Peyer's patch (tissue), 4 donors: ENCODE measurements at places on chromosomes 3 and 15. TPM values are rescaled to one million over a fixed set of nuclear protein-coding genes. Genes with fewer than 3 reads are reported as not detected.

DNA sequence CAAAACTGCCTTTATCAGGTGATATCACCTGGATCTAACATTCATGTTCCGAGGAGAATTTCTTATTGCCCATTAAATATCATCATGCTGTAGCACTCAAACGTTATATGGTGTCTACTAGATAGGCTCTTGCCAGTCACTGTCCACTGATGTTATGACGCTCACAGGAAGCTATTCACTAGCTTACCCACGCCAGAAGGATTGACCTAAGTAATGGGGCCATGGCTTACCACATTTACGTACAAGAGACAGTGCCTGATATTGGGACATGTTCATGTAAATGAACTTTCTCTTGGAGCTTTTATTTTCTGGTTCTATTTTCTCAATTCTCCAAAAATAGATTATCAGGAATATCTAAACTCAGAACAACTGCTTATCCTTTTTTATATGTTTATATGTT, 91.7 kb upstream of the NAALADL2 start:
- H3K4me1 ChIP-seq = no peaks in the 10 kb centered on the region
- no peak overlapping the region for H3K27ac ChIP-seq
- no peak for DNase-seq
- H3K27me3 ChIP-seq = no peaks in the 10 kb centered on the region

Gene STAC
- total RNA-seq = not detected

- no peaks in the 10 kb centered on the region for H3K27me3 ChIP-seq
- H3K36me3 ChIP-seq = no peaks in the 10 kb centered on the region
- H3K4me1 ChIP-seq = no peaks in the 10 kb centered on the region
- H3K4me3 ChIP-seq = no peak overlapping the region
Measured at GRCh38 chr15:57134071-57134605, 215.7 kb downstream of the TCF12 start.

Gene FBN1
- 257 TPM for total RNA-seq

Gene PAK6
- not detected for total RNA-seq

Gene ZIC1
- 1.7 TPM for total RNA-seq

Gene PGBD4
- total RNA-seq = 2.9 TPM

Gene FBLN2
- 31.4 TPM for total RNA-seq

GRCh38 chr15:59307165-59307537, 65.5 kb downstream of the MYO1E start:
- no peak overlapping the region for H3K4me3 ChIP-seq
- no peak overlapping the region for H3K27ac ChIP-seq
- DNase-seq = no peak
- no peaks in the 10 kb centered on the region for H3K27me3 ChIP-seq

GRCh38 chr3:17753632-17753992, 11.2 kb upstream of the TBC1D5 start:
- no peaks in the 10 kb centered on the region for H3K27me3 ChIP-seq
- DNase-seq = no peak
- no peaks in the 10 kb centered on the region for H3K36me3 ChIP-seq
- no peak overlapping the region for H3K4me3 ChIP-seq

Gene C3orf22
- not detected for total RNA-seq
